ENCODE measurements at places on chromosomes 1 and 21.

DNA sequence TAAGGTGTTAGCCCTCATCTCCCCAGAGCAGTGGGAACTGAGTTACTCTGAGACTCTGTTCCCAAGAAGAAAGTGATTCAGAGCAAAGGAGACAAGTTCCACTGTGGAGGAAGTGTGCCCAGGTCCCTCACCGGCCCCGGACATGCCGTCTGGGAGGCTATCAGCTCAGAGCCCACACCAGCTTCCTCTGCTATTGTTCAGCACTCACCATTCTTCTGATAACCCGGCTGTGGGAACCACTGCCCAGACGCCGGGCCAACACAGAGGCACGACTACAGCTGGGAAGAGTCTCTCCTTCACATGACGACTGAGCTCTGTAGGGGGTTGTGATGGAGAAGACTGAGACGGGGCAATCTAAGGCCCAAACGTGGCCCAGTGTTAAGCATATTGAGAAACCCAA is 34.2 kb upstream of the GJA5 start:
- H3K36me3 ChIP-seq, result no peaks in the 10 kb centered on the region
- H3K4me1 ChIP-seq, result no peaks in the 10 kb centered on the region
- no peak overlapping the region for H3K27ac ChIP-seq

DNA sequence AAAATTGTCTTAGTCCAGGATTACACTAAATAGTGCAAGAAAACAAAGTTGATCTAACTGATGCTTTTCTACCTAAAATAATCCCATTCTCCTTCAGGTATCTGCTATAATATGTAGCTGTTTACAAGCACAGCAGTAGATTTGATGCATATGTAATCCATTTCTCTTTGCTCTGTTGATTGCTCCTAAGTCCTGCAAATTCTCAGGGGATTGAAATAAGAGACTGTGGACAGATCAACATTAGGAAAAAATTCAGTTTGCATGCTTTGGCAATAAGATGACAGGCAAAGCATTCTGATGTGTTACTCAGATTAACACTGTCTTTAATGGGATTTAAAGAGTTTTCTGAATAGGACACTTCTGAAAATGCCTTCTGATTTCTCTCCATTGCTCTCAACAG is 34.7 kb downstream of the RNF11 start:
- no peaks in the 10 kb centered on the region for H3K27me3 ChIP-seq
- H3K4me3 ChIP-seq, result no peak overlapping the region
- peaks cover 33% of the 10 kb centered on the region for H3K4me1 ChIP-seq

DNA sequence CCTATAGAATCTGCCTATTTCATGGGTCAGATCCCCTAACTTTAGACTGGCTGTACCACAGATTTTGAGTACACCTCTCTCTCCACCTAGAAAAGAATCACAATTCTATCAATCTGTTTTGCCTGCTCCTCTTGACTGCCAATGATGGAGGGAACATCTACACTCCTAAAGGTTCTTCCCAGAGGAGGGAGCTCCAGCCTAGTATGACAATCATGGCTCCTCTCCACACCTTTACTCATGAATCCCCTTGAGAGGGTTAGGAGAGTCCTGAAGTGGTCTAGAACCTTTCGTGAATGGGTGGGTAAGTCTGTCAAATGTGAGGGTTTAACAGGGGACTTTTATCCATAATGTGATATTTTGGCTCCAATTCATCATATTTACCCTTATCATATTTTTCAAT is 48.0 kb downstream of the DNAI4 start:
- H3K36me3 ChIP-seq, result no peaks in the 10 kb centered on the region
- H3K4me1 ChIP-seq, result no peaks in the 10 kb centered on the region
- H3K4me3 ChIP-seq, result no peak overlapping the region
- no peak overlapping the region for H3K27ac ChIP-seq
- no peaks in the 10 kb centered on the region for H3K27me3 ChIP-seq
- no peak for DNase-seq

DNA sequence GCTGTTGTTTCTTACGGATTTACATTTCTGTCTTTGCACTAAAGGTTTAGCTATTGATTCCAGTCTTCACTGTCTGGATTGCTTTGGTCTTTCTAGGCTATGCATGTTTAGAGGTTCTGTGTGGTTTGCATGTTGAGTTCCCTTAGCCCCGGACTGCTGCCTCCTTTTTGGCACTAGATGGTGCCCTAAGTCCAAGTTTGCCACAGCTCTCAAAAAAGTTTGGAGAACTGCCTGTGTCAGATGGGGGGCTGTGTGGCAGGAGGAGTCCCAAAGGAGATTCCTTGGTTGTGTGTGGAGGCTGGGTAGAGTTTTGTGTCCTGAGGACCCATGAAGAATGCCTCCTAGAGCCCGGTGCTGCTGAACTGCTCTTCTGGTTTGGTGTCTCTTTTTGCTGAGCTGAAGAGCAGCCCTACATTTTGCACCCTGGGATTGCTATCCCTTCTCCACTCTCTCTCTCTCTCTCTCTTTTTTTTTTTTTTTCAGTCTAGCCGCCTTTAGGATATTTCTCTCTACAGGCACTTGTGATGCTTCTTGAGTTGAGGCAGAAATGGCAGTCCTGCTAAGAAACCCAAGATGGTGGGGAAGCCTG is 74.4 kb downstream of the PTGS2 start:
- H3K4me1 ChIP-seq, result peaks cover 6% of the 10 kb centered on the region
- H3K4me3 ChIP-seq, result no peak overlapping the region
- DNase-seq, result peak; percentile 16
- no peaks in the 10 kb centered on the region for H3K36me3 ChIP-seq

DNA sequence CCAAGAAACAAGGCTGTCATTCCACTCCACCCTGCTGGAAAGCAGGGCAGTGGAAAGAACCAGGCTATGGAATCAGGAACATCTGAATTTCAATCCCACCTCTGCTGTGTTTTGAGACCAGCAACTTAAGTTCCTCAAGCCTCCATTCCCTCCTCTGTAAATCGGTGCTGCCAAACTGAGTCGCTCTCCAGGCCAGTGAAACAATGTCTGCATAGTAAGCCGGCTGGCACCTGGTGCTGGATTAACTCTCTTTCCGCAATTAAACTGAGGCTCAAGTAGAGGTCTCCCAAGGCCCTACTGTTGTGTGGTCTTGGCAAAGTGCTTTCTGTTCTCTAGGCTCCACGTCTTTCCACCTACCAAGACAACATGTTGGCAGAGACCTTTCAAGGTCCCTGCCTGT is 65.3 kb downstream of the SSBP3 start:
- no peak overlapping the region for H3K27ac ChIP-seq
- no peak overlapping the region for H3K4me3 ChIP-seq
- H3K27me3 ChIP-seq, result no peaks in the 10 kb centered on the region
- peaks cover 11% of the 10 kb centered on the region for H3K4me1 ChIP-seq
- no peak for DNase-seq

DNA sequence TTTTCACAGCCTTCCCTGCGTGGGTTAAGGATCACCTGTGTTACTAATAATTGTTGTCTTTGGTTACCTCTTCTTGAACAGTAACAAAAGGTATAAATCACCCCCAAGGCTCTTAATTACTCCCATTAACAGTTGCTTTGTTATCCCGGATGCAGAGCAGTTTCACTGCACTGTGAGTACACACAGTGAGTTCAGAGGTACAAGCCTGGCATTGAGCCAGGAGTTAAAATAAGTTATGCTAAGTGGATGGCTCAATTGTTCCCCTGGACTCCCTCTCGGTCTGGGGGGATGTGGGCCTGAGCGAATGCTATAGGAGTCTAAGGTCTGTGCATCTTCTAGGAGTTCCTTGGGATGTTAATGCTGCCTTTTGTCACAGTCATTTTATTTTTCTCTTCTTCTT is 258.3 kb downstream of the ATG4C start:
- no peaks in the 10 kb centered on the region for H3K36me3 ChIP-seq
- H3K27ac ChIP-seq, result no peak overlapping the region
- H3K4me1 ChIP-seq, result no peaks in the 10 kb centered on the region
- no peak for DNase-seq
